ENCODE measurements at places on chromosomes 13 and 19.
A peak's percentile ranks its signal among the peaks of the same experiment; 100 is the strongest.

- no peak for DNase-seq
Observed at GRCh38 chr13:98239162-98240076, 62.4 kb upstream of the RNF113B start.

GRCh38 chr13:74037762-74038161, 96.4 kb downstream of the KLF12 start:
- no peak for DNase-seq

DNA sequence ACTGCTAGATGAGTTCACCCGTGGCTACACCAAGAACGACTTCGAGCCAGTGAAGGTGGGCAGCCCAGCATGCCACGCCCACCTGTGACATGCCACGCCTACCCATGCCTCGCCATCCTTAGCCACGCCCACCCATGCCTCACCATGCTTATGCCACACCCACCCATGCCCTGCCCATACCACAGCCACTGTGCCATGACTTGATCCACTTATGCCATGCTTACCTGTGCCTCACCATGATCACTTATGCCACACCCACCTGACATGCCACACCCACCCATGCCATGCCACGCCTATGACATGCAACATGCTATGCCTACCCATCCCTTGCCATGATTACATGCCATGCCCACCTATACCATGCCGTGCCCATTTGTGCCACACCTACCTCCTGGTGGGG, 12.9 kb upstream of the USE1 start:
- no peak for DNase-seq

DNA sequence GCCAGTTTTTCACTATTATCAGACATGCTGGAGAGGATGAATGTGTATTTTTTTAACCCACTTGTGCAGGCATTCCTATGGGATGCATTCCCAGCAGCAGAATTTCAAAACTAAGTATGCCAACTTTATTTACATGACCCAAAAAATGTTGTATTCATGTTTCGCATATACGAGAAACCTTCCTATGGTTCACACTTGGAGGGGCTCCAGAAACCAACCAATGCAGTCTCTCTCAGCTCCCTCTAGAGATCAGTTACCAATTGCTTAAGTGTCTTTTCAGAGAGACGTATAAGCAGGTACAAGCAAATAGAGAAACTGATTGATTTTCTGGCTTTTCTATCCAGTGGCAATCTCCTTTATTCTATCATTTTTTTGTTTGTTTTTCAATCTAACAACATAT, 5.5 kb upstream of the PTOV1 start:
- no peak for DNase-seq

- DNase-seq: no peak
Observed at GRCh38 chr13:48043789-48044503, 6.4 kb downstream of the NUDT15 start.

- no peak for DNase-seq
Observed at GRCh38 chr13:52933547-52934210, 85.2 kb upstream of the PCDH8 start.

GRCh38 chr13:97445522-97446187, 11.7 kb downstream of the RAP2A start:
- no peak for DNase-seq

DNA sequence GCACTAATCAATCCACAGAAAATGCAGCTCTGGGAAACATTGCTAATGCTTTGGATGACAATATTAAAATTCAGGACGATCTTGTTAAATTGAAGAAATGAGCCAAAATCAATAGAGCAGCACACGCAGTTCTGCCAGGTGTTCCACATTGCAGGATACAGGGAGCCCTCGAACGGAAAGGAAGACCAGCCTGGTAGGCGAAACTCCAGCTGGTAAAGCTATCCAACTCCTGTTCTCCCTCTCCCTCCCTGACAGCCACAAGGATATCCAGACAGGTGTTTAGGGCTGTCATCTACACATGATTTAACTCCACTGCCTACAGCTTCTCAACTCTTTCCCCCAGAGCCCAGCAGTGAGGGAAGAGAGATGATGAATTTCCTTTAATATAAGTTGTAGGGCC, 67.7 kb downstream of the EPSTI1 start:
- no peak for DNase-seq

DNA sequence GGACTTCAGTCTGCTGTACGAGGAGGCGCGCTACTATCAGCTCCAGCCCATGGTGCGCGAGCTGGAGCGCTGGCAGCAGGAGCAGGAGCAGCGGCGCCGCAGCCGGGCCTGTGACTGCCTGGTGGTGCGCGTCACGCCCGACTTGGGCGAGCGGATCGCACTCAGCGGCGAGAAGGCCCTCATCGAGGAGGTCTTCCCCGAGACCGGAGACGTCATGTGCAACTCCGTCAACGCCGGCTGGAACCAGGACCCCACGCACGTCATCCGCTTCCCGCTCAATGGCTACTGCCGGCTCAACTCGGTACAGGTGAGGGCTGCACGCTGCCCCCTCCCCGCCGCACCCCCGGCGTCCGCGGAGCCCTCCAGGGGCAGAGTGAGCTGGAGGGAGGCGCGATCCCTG, 14.6 kb downstream of the KCTD15 start:
- DNase-seq: no peak

GRCh38 chr13:51479199-51479523, 26.3 kb upstream of the INTS6 start:
- no peak for DNase-seq

DNA sequence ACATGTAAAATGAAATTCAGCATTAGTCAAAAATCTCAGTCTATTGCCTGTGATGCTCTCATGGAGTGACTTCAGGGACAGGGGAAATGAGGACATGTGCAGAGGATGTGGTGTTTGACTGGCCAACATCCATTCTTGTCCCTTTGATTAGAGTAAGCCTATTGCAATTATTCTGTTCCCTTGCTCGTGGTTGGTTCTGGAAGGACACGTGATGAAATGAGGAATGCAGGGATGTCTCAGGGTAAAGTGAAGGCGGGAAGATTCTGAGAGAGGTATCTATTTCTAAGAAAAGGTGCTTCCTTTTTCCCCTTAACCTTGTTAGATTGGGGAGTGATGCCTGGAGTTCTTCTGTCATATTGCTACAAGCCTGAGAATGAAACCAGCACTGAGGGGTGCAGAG, 37.1 kb upstream of the CNMD start:
- no peak for DNase-seq

- no peak for DNase-seq
Observed at GRCh38 chr13:100694722-100695508, 20.3 kb upstream of the TMTC4 start.

GRCh38 chr13:73467125-73467524, 408.3 kb downstream of the KLF5 start:
- DNase-seq: no peak

- no peak for DNase-seq
Observed at GRCh38 chr13:75986818-75987217, 350.7 kb downstream of the LMO7 start.

DNA sequence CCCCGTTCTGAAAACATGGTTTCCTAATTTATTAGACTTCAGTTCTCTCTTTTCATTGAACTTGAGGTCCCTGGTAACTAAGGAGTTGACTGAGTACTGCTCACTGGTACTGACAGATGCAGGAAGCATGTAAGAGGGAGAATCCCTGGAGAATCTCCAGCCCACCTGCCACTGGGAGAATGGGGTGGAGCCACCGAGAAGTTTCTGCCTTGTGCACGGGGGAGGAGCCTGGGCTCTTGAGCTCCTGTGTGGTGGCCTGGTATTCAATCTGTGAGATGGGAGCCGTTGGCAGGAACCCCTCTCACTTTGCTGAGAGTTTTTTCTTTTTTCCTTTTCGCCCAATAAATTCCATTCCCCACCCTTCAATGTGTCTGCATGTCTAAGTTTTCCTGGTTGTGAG, 13.2 kb upstream of the AKAP11 start:
- DNase-seq: no peak

DNA sequence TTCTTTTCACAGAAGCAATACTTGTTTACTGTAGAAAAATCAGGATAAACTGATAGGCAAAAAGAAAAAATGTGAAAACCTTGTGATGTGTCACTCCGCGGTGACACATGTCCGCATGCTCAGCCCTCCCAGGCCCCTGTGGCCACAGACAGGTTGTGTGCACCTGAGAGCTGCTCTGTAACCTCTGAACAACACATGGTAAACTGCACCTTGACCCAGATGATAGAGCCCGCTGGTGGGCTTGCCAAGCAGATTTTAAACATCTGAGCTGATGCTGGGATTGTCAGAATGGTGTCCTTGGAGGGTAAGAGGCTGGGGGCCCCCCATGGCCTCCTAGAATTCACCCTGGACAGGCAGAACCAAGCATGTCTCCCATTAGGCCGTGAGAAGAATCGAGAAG, 33.8 kb downstream of the DHRS12 start:
- DNase-seq: no peak

GRCh38 chr13:102017248-102017647, 384.6 kb downstream of the FGF14 start:
- DNase-seq: no peak

- no peak for DNase-seq
Observed at GRCh38 chr13:31015199-31015598, 82.7 kb downstream of the TEX26 start.

DNA sequence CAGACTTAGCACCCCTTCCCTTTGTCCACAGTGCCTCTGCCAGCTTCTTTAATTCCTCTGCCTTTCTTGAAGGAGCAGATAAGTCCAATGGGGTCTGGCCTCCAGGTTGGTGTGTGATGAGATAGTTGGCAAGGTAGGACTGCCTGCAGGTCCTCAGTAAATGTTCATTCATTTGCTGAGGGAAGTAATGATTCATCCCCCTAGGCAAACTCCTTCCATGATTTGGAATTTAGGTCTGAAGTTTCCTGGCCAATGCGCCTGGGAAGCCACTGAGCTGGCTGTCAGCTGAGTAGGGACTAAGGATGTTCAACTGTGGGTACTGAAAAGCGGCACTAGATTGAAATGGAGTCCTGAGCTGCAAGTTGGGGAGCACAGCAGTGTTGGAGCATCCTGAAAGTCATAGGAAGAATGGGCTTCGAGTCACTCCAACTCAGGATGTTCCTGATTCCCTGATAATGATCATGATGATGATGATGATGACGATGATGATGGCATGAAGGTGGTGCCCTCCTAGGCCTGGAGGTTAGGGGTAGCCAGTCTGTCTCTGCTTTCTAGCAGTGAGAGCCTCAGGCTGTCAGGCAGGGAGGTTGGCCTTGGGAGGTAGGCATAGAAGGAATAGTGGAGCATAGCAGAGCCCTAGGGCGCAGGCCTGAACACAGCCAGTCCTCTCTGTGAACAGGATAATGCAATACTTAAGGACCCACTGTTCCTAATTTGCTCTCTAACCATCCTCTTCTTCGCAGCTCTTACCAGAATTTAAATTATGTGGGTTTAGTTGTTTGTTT, 44.7 kb downstream of the COL4A2 start:
- DNase-seq: no peak

GRCh38 chr19:1015782-1016646, 4.9 kb downstream of the TMEM259 start:
- no peak for DNase-seq

- no peak for DNase-seq
Observed at GRCh38 chr19:35500611-35501010, 10.3 kb upstream of the KRTDAP start.

- DNase-seq: no peak
Observed at GRCh38 chr13:105167385-105167784, 1368.1 kb downstream of the EFNB2 start.

DNA sequence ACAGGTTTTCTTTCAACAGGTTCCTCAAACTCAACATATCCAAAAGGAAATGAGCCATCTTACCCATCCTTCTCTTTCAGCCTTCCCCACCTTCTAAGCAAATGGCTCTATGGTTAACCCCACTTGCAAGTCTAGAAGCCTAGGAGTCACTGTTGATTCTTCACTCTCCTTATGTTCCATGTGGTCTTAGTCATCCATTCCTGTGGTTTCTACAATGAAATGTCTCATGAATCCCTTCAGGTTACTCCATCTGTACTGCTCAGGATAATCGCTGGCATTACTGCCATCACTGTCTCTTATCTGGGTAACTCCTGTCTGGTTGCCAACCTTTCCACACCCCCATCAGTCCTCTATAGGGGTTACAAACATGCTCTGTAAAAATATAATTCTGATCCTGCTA, 381.3 kb downstream of the ENOX1 start:
- DNase-seq: no peak

- DNase-seq: no peak
Observed at GRCh38 chr19:10551698-10552301, 8.1 kb downstream of the ATG4D start.

- DNase-seq: no peak
Observed at GRCh38 chr13:65032825-65033224, 2197.3 kb downstream of the PCDH9 start.

GRCh38 chr19:41599175-41599966, 23.4 kb downstream of the CEACAM21 start:
- DNase-seq: no peak

GRCh38 chr13:113064000-113064533, 41.5 kb upstream of the F7 start:
- DNase-seq: no peak

DNA sequence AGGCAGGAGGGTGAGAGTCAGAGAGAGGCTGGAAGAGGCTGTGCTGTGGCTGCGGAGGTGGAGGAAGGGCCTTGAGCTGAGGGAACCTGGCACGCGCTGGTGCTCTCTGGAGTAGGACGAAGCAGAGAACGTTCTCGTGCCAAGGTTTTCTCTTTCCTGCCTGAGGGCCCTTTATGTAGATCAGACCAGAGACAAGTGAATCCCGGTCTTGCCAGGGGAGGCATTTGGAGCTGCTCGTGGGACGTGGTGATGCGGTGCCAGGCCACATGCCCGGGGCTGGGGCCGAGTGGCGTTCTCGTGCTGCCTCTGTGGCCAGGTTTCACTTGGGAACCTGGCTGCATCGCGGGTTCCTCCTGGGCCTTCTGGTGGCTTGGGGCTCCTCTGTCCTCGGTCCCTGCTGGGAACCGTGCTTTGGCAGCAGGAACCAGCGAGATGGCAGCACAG, 54.2 kb downstream of the KDM4B start:
- no peak for DNase-seq

DNA sequence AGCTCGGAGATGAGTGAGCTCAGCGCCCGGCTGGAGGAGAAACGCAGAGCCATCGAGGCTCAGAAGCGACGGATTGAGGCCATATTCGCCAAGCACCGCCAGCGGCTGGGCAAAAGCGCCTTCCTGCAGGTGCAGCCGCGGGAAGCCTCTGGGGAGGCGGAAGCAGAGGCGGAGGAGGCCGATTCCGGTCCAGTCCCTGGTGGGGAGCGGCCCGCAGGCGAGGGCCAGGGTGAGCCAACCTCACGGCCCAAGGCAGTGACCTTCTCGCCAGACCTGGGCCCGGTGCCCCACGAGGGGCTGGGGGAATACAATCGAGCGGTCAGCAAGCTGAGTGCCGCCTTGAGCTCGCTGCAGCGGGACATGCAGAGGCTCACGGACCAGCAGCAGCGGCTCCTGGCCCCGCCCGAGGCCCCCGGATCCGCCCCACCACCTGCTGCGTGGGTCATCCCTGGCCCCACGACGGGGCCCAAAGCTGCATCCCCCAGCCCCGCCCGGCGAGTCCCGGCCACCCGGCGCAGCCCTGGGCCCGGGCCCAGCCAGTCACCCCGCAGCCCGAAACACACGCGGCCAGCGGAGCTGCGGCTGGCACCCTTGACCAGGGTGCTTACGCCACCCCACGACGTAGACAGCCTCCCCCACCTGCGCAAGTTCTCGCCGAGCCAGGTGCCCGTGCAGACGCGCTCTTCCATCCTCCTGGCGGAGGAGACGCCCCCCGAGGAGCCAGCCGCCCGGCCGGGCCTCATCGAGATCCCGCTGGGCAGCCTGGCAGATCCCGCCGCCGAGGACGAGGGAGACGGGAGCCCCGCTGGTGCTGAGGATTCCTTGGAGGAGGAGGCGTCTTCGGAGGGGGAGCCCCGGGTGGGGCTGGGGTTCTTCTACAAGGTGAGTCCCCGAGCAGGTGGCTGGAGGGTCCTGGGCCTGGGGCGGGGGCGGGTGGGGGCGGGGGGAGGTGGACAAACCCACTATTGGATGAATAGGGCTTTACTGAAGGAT, 16.8 kb downstream of the XAB2 start:
- no peak for DNase-seq

- peak; percentile 24 for DNase-seq
Observed at GRCh38 chr19:18063463-18063862, 23.3 kb downstream of the IL12RB1 start.
